ENCODE measurements at places on chromosomes 1 and 21.

DNA sequence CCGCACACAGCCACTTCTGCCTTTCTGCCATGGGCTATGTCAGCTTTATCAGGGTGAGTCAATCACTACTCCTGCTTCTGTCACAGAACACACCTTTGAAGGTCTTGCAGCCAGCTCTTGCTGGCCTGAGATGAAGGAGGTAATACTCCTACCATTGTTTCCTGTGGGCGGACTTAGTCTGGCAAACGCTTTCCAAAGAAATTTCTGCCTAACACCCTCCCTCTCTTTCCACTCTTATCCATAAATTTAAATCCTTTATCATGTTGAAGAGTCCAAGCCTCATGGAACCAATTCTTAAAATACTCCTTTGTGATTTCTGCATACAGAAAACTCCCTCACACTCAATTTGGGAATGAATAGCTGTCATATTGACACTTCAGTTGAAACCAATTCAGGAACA lies 633.1 kb upstream of the CHRM3 start:
- no peak for DNase-seq

DNA sequence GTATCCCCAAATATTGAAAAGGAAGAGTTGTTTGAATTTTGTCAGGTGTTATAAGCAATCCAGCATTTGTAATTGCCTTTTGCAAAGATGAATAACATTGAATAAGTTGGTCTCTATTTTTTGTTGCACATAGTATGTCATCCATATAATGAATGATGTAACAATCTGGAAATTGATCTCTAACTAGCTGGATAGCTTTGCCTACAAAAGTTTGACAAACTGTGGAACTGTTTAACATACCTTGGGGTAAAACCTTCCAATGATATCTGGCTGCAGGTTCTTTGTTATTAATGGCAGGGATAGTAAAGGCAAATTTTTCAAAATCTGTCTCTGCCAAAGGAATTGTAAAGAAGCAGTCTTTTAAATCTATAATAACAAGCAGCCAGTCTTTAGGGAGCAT lies 7.6 kb downstream of the DAP3 start:
- no peak for DNase-seq

- DNase-seq: no peak
Observed at GRCh38 chr21:42071146-42071737, at the start of gene UMODL1. Gene UMODL1 (plus strand): TSS chr21:42071317. CDS start chr21:42071317, 0 bp downstream.

DNA sequence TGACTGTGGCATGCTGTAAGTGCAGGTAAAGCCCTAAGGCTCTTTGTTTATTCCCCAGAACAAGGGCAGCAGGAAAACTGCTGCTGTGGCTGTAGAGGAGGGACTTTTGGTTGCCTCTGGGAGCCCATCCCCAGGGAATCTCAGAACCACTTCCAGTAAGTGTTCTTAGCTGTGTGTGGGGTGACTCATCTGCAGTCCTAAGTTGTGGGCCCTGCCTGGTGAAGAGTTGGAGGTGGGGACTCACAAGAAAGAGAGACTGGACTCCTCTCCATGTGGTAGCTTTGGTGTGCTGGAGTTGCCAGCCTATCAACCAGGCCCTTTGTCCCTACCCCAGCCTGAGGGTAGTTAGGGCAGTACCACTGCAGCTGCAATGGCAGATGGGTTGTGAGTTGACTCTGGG lies 24.0 kb upstream of the DENND1B start:
- peak; percentile 92 for DNase-seq

DNA sequence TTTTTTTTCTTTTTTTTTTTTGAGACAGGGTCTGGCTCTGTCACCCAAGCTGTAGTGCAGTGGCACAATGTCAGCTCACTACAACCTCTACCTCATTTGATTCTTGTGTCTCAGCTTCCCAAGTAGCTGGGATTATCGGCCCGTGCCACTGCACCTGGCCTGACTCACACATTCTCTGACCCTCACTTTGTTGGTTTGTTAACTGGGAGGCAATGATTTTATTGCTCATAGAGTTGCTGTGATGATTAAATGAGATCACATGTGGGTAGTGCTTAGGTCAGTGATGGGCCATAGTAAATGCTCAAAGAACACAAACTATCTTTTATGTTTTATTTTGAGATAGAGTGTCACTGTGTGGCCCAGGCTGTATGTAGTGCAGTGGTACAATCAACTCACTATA lies 47.3 kb upstream of the SSBP3 start:
- no peak for DNase-seq

- DNase-seq: no peak
Observed at GRCh38 chr1:64721576-64722145, 23.2 kb upstream of the RAVER2 start.

GRCh38 chr1:43997295-43997999 lies 6.0 kb downstream of the CCDC24 start:
- DNase-seq: no peak

- DNase-seq: peak; percentile 0
Observed at GRCh38 chr1:236247286-236247685, 34.5 kb downstream of the ERO1B start.

DNA sequence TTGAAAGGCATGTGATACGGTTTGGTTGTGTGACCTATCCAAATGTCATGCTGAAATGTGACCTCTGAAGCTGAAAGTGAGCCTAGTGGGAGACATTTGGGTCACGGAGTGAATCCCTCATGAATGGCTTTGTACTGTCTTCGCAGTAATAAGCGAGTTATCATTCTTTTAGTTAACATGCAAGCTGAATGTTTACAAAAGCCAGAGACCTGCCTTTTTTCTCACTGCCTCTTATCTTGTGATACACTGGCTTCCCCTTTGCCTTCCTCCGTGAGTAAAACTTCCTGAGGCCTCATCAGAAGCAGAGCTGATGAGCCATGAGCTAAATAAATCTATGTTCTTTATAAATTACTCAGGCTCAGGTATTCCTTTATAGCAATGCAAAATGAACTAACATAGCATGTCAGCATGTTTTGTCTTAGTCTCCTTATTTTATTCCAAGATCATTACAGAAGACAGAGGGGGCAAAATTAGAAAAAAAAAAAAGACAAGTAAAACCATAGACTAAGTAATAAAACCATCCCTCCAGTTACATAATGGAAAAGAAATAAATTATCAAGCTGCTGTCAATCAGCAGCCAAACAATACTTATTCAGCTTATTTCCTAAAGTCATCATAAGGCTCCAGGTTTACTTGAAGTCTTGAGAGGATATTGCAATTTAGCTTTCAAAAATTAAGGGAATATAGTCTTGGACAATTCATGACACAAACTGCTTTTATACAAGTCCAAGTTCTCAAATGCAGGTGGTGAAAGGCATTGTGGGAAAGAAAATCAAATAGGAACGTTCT lies 12.1 kb downstream of the RGS18 start:
- DNase-seq: no peak

DNA sequence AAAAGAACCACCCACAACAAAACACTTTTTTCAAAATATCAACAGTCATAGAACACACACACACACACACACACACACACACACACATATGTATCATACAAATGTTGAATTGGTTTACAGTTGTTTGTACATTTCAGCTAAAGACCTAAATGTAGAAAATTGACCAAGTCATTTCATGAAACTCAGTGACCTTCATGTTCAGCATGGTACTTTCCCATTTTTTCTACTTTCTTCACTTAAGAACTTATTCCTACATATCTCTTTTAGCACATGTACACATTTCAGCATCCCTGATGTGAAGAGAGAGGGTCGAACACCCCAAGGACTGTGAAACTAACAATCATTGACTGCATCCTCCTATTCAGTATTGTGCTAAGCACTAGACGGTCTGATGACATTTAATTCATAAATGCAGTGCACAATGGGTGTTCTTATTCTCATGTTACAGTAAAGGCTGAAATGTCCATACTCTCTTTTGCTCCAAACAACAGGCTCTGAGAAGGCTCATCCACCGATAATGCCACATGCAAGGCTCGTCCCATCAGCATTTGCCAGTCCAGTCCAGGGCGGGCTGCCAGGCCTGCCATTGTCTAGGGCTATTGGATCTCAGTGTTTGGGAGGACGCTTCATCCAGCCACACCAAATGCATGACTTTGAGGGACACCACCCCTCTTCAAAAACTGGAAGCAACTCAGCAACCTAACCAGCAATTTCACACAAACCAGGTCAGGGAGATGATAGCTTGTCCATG lies 150.1 kb upstream of the RUNX1 start:
- no peak for DNase-seq

DNA sequence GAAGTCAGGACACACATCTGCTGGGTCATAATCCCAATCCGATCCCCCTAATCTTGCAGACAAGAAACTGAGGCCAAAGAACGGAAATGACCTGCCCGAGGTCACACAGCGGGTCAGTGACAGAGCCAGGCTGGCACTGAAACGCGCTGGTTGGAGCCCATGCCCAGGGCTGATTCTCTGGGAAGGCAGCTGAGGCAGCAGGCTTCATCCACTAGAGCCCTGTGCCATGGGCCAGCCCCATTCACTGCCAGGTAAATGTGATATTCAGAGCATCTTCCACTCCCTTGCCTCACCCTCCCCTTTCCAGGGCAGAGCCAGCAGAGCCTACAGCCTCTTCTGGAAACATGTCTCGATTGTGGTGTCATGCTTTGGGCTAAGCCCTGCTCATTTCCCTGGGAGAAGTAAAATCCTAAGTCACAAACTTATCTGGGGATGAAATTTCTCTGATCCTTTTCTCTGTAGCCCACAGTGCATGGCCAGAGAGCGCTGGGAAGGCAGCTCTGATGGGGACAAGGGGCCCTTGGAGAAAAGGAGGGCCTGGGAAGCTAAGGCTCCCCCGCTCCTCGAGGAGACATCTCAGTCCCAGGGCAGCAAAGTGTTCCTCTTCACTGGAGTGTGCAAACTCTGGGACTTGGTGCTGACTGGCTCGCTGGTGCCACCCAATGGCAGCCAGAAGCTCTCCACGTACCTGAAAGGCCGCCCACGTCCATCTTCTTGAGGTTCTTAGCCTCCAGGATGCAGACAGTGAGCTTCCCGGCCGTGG lies 110.4 kb downstream of the SYT2 start:
- peak; percentile 79 for DNase-seq

GRCh38 chr1:110967256-110967655 lies 3.5 kb upstream of the LRIF1 start:
- no peak for DNase-seq

DNA sequence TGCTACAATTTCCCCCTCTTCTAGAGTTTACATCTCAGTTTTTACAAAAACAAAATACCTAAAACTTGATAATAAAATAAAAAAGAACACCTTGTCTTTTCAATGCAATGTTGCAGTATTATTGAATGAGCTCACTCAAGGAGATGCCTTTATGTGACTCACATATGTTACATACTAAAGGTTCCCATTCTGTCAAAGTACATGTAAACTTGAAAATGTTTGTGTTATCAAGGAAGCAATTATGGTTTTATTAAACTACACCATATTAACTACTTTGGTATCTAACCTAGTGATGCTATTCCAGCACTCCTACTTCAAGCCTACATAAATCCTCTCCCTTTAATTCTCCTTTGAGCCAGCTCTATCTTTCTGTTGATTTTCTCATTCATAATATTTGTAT lies 658.3 kb downstream of the PTPRC start:
- peak; percentile 37 for DNase-seq

GRCh38 chr1:171159148-171159547 lies 26.0 kb upstream of the FMO2 start:
- no peak for DNase-seq

Measured in fibroblast of skin of back (primary cell).